ENCODE measurements at places on chromosomes 2 and 18.

DNA sequence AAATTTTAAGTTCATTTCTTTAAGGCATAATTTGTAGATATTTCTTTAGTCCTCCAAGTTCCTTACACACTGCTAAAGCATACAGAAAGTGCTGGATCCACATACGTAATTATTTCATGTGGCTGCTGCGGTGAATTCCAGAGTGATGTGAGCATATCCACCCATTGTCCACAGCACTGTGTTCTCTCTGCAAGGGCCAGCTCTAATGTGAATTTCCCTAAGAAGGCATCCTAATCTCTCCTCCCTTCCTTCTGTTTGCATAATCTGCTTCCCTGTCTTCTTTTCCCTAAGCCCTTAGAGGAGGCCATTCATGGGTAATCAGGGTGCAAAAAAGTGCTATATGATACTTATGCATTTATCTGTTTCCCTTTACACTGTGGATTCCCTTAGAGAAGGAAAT lies 57.2 kb downstream of the COBLL1 start:
- DNase-seq: no peak

DNA sequence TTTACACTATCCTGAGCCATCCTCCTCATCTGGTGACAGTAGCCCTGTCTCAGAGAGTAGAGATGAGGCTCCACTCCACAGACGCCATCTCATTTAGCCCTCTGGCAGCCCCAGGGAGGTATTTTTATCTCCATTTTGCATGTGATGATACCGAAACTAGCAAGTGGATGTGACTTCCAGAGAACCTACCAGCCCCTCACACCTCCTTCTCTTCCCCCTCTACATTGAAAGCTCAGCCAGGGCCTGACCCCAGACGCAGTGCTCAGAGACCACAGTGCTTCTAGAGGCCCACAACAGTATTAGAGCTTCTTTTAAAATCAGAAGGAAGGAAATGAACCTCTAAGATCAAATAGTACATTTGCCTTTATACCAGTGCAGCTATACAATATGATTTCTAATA lies 8.3 kb downstream of the GYPC start:
- no peak for DNase-seq

GRCh38 chr2:29130295-29130694 lies 15.1 kb downstream of the CLIP4 start:
- DNase-seq: no peak

DNA sequence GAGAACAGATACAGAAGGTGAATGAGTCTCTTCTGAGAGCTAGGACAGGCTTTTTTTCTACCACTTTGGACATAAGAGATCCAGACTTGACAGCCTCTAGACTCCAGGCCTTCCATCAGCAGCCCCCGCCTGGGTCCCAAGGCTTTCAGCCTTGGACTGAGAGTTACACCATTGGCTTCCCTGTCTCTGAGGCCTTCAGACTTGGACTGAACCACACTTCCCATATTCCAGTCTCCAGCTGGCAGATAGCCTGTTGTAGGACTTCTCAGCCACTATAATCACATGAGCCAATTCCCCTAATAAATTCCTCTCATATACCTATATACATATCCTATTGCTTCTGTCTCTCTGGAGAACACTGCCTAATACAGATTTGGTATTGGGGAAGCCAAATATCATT lies 128.2 kb downstream of the MCFD2 start:
- no peak for DNase-seq

DNA sequence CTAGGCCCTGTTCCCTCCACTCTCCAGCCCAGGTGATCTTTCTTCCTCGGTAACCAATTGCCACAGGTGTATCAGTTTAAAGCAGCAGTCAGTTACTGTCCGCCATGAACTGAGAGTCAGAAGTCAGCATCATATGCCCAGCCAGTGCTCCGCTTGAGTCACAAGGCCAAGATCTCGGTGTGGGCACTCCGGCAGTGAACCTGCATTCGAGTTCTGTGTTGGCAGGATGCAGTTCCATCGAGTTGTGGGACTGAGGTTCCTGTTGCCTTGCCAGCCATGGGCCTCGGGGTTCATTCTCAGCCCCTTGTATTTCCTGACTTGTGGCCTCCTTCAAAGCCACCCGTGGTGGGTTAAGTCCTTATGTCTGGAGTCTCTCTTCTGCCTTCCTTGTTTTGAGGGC lies 3.1 kb upstream of the TMEM185B start:
- no peak for DNase-seq

DNA sequence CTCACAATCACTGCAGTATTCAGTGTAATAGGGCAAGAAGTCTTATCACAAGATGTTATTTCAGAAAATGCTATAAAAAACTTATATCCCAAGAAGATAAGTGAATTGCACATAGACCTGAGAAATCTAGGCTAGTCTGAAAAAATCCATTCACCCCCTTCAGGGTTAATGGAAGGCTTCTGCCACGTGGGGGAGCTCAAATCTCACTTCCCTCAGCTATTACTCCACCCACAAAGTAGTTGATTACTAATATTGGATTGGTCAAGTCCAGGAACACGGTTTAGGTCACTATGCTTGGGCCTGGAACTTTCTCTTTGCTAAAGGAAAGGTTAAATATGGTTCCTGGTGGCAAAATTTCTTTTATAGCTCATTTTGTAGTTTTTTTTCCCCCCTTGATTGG lies 51.2 kb upstream of the ADAM23 start:
- DNase-seq: no peak

DNA sequence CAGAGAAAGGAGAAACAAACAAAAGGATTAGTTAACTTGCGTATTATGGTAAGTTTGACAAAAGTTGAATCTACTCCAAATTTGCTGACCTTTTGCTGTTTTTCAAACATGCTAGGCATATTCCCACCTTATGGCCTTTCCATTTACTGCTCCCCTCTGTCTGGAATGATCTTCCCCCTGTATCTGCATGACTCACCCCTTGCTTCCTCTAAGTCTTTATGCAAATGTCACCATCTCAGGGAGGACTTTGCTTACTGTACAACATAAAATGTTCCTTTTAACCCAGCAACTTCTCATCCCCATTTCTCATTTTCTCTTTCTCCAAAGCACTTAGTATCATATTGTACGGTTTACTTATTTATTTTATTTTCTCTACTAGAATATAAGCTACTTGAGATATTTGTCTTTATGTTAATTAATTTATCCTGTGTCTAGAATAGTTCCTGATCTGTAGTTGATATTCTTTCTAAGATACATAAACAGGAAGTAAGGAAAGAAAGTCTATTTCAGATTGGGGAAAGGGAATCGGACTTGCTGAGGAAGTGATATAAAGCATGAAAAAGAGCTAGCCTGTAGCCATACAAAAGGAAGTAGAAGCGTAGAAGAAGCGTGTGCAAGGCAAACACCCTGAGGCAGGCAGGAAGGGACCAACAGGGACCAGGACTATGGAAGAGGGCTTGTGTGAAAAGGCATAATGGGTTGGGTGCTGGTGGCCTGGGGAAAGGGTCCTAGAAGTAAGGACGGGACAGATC lies 144.9 kb upstream of the ERBB4 start:
- DNase-seq: no peak

- DNase-seq: no peak
Observed at GRCh38 chr2:186345745-186346144, 140.3 kb upstream of the ZC3H15 start.

DNA sequence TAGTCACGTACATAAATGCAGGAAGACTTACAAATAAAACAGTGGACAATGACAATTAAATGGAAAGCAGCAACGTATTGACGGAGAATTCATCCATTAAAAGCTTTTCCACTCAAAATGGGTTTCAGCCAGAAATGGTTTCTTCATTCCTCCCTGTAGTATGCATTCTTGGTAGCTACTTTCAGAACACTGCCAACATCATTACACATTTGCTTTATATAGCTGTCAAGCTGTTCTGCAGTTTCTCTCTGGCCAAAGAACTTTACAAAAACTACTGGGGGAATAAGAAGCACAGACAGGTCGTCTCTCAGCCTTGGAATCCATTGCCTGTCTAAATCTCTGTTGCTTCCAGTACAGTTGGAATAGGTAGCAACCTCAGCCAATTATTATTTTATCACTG lies 84.1 kb upstream of the NCKAP5 start:
- no peak for DNase-seq

GRCh38 chr2:16413285-16413684 lies 252.3 kb downstream of the CYRIA start:
- DNase-seq: no peak

GRCh38 chr2:120108049-120108448 lies 95.2 kb downstream of the EPB41L5 start:
- DNase-seq: no peak

GRCh38 chr2:105411720-105412407 lies 13.0 kb upstream of the FHL2 start:
- DNase-seq: no peak

DNA sequence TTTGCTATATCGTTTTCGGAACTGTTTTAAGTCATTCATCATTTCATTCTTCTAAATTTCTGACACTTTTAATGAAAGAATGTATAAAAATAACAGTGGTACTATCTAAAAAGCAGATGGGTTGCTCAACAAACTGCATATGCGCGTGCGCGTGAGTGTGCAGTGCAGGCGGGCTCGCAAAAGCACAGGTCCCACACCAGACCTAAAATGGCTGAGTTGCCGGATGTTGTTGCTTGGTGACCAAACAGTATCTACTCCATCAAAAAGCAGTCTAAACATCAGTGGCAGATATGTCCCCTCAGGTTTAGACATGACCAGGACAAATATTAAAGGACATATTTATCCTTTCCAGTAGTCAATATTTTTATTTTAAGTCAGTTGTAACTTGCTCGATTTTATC lies 5.1 kb downstream of the NOL4 start:
- DNase-seq: no peak

DNA sequence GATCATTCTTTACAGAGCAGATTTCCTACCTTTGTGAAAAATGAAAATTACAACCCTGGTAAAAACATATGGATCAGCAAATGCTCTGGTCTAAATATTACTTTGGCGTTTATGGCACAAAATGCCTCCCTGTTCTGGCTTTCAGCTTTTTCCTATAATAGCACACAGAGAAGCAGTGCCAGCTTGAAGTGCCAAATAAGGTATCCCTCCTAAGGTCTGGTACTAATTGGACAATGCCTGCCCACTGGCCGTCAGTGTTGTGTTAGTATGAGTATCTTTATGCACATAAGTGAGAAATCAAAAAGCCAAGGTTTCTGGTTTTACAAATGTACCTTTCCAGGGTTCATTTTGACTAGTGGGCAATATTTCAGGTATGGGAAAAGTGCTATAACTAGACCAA lies 1293.7 kb upstream of the FAM98A start:
- DNase-seq: no peak

GRCh38 chr2:240269380-240269779 lies 128.9 kb upstream of the OTOS start:
- DNase-seq: no peak

- no peak for DNase-seq
Observed at GRCh38 chr2:75495862-75496261, 64.9 kb downstream of the EVA1A start.

DNA sequence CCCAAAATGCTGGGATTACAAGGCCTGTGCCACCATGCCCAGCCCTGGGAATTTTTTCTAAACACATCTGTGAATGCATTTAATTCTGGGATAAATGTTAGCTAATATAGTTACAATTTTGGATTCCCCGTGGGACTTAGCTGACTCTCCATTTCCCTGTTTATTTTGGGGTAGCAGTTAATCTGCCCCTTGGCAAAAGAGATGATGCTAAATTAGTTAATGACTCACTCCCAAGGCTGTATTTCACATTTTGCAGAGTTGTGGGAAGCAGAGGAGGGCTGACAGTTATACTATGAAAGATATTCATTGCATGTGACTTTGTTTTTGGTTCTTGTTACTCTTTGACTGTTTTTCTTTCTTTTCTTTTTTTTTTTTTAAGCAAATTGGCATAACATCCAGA lies 3.2 kb downstream of the MTHFD2 start:
- no peak for DNase-seq

DNA sequence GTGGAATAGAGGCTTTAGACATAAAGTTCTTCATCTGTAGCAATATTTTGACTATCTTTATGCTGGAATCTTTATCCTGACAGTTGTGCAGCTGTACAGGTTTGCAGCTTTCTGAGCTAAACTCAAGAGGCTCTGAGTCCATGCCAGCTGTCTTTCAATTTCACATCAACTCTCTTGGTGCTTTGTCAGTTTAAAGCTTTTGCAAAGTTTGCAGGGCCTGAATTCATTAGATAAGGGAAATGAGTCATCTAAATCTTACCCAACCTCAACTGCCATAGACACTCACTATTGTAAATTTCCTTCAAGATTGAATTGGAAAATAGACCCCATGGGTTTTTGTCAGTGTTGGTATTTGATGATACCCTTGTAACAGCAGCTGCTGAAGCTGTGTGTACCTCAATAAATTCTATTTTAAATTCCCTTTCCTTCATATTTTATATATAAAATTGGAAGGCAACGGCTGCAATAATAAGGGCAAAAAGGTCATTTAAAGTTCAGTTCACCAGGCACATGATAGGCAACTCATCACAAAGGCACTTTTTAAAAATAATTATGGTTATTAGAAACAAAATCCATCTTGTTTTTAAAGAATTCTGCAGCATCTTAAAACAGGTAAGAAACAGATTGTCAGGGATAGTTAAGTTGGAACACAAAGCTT lies 169.9 kb upstream of the SLC39A10 start:
- no peak for DNase-seq

- DNase-seq: no peak
Observed at GRCh38 chr2:3566806-3567205, 8.3 kb upstream of the RPS7 start.

DNA sequence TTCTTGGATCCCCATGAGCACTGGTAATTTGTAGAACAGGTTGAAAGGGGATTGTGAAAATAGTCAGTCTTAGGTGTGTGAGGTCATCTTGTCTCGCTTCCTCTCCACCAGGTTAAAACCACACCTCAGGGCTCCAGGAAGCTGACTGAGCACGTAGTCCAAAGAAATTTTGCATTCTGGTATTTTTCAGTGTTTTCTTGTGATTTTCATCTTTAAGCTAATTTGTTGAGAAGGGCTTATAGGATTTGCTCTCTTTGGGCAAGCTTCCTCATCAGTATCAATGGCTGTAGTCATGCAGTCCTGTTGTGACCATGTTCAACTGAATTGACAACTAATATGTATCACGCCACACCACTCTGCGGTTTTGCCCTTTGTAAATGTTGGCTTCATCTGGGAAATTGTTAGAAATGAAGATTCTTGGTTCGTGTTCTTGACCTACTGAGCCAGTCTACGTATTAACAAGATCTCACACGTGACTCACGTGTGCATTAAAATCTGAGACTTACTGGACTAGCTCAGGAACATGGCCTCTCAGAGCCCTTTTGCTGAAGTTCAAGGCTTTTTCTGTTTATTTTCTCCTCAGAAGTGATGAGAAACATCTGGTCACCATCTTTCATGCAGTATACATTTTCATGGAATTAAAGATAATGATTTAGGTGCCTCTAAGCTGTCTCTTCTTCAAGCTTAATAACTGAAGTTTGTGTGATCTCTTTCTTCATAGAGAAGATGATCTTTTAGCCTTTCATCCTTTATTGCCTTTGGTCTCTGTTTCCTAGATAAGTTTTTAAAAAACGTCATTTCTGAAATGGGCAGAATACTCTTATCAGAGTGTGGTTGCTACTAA lies 32.8 kb downstream of the FMNL2 start:
- no peak for DNase-seq

- DNase-seq: no peak
Observed at GRCh38 chr18:23684515-23685197, 4.6 kb upstream of the LAMA3 start.

GRCh38 chr18:75531212-75531850 lies 103.8 kb upstream of the SMIM21 start:
- no peak for DNase-seq

GRCh38 chr18:57929922-57930321 lies 114.1 kb upstream of the NEDD4L start:
- no peak for DNase-seq

- no peak for DNase-seq
Observed at GRCh38 chr2:233422649-233423551, 68.6 kb downstream of the DGKD start.
